ENCODE measurements at places on chromosomes 4 and X.

DNA sequence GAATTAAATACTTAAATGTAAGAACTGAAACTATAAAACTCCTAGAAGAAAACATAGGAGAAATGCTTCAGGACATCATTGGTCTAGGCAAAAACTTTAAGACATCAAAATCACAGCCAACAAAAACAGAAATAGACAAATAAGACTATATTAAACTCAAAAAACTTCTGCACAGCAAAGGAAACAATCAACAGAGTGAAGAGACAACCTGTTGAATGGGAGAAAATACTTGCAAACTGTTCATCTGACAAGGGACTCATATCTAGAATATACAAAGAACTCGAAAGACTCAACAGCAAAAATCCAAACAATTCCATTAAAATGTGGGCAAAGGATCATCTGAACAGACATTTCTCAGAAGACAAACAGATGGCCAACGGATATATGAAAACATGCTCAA lies 16.2 kb upstream of the DSPP start:
- no peak for DNase-seq

- DNase-seq = peak; percentile 38
Measured at GRCh38 chrX:13721819-13722519, 12.5 kb downstream of the TRAPPC2 start.

DNA sequence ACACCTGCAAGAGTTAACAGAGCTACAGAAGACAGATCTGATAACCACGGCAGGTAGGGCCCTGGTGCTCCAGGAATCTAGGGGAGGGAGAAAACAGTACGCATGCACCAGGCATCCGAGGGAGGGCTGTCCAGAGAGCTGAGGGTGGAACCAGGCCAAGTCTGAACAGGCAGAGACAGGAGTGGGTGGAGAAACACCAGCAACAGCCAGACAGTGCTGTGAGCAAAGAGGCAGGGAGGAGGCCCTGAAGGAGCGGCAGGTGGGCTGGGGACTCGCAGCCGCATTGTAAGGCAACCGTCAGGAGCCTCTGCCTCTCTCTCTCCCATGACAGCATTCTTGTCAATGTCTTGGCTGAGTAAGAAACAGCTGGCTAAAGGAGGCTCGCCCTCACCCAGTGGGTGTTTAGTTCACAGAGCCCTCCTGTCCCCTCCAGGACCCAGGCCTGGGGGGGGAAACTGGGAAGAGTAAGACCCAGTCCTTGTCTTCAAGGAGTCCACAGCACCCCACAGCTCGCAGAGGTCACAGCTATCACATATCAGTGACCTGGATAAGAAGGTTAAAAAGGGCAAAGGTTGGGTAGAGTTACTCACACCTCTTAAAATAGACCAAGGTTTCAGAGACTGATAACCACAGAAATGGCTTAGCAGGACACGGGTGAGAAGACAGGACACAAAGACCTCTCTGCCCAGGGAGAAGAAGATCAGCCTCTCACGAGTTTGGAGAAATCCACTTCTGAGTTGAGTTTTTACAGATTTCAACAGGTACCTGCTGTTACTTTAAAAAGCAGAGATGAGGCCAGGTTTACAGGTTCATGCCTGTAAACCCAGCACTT lies 10.5 kb downstream of the ACSL1 start:
- peak; percentile 85 for DNase-seq

GRCh38 chrX:56782352-56782751 lies 53.3 kb downstream of the NBDY start:
- DNase-seq = no peak
